ENCODE measurements at places on chromosomes 5 and 9.

DNA sequence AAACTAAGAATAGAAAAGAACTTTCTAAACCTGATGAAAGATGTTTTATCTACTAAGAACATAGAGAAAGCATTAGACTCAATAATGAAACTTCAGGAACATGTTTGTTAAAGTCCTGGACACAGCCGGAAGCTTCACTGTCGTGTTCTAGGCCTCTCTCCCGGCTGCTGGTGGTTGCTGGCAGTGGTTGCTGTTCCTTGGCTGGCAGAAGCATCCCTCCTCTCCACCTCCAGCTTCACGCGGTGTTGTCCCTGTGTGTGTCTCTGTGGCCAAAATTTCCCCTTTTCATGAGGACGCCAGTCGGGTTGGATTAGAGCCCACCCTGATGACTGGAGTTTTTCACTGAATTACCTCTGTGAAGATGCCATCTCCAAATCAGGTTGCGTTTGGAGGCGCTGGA is 6.5 kb upstream of the MED10 start:
- no peak for DNase-seq

DNA sequence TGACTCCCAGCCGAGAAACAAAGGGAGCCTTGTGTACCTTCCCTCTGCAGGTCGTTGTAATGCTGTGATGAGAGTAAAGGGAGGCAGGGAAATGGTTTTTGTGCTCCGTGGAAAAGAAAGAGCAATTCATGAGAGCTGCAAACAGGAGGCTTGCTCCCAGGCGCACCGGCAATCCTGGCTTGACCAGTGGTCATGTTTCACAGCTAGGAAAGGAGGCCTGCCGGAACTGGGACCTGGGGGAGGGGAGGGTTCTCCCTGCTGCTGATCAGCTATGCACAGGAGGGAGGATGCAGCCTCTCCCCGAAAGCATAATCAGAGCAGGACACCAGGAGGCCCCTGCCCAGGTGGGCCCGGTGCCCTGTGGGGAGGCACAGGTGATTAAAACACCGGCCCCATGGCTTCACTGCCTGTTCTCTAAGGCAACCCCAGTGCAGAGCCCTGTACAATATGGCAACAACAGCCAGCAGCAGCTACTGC is 131.3 kb downstream of the ZDHHC21 start:
- no peak for DNase-seq

DNA sequence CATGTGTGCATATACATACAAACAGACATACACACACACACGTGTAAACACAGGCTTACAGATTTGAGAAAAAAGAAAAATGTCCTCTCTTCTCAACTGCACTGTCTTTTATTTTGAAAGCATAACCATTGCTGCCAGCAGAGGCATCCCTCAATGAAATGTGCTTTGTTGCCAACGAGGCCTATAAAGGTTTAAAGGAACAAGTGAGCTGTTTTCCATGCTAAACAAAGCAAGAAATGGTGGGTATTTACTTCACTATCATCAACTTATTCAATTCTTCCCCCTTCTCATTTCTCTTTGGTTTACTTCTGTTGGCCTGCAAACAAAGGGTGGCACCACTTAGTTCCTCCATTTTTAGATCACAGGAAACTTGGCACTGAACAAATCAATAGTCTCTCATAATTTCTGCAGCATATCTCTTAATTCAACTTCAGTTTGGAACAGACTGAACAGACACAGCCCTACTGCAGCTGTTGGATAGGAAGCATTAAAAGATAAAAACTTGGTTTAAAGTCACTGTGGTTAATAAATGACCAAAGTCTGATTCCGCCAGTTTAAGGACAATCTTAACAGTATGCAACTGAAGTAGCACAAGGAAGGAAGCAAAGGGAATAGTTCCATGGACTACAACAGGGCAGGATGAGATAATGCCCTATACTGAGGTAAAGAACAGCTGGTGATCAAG is 21.7 kb downstream of the TTC33 start:
- DNase-seq = peak; percentile 28

DNA sequence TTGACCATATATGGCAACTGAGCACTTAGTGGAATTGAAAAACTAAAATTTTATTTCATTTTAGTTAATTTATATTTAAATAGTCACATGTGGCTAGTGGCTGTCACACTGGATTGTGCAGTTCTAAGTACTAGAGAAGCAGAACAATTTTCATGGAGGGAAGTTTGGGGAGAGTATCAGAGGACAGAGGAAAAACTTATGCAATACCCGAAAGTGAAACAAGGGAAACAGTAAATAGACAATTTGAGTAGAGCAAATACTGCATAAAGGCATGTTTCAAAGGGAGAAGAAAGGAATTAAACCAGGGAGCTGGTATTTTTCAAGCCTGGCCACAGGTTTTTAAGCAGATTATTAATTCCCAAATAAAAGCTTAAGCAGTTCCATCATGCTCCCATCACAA is 590.5 kb upstream of the RORB start:
- DNase-seq = peak; percentile 9

GRCh38 chr5:130397132-130397531 is 492.9 kb downstream of the CHSY3 start:
- no peak for DNase-seq

DNA sequence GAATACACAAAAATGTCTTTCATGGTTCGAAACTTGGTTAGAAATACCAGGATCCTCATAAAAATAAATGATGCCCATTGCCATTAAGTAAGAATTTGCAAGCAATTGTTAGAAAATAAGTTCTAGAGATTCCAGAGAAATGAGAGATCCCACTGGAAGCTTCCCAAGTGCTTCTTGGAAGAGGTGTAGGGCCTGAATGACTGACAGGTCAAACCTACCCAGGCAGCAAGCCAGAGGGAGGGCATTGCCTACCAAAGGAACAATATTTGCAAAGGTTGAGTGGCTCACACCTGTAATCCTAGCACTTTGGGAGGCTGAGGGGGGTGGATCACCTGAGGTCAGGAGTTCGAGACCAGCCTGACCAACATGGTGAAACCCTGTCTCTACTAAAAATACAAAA is 777.0 kb upstream of the WWC1 start:
- no peak for DNase-seq

DNA sequence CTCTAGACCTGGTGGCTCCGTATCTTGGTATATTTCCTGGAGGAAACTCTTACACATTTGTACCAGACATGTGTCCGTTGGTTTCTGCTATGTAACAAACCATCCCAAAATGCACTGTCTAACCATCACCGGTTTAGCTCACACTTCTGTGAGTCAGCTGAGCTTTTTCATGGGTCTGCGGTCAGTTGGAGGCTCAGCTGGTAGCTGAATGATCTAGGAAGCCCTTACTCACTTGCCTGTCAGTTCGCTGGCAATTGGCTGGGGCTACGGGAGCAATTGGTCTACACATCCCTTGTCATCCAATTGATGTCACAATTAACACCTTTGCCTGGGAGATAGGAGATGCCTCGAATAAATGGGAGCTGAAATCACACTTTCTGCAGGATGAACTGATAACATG is 11.6 kb upstream of the WHRN start:
- DNase-seq = peak; percentile 29

DNA sequence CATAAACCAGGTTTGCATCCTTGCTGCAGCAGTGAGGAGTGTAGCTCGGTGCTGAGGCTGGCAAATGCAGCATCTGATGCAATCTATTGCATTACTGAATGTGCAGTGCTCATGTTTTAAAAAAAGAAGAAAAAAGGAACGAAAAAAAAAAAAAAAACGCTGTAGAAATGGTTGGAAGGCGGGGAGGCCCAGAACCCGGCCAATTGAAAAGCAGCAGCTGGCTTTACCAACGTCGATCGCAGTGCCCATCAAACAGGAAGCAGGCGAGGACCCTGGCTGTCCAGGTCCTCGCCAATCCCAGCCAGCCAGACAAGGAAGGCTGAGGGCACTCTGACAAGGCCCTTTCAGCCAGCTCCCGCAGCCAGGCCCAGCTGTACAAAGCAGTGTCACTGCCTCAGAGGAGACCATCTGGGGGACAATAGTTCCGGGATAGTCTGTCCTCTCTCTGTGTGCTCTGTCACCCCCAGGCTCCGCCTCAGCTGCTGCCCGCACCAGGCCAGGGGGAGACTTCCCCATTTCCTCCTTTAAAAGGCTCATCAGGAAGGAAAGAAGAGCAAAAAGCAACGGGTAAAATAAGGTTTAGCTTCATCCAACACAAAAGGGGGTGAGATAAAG is 21.8 kb upstream of the CPEB4 start:
- DNase-seq = no peak

GRCh38 chr9:121972501-121972981 is 120.6 kb downstream of the TTLL11 start:
- DNase-seq = no peak

DNA sequence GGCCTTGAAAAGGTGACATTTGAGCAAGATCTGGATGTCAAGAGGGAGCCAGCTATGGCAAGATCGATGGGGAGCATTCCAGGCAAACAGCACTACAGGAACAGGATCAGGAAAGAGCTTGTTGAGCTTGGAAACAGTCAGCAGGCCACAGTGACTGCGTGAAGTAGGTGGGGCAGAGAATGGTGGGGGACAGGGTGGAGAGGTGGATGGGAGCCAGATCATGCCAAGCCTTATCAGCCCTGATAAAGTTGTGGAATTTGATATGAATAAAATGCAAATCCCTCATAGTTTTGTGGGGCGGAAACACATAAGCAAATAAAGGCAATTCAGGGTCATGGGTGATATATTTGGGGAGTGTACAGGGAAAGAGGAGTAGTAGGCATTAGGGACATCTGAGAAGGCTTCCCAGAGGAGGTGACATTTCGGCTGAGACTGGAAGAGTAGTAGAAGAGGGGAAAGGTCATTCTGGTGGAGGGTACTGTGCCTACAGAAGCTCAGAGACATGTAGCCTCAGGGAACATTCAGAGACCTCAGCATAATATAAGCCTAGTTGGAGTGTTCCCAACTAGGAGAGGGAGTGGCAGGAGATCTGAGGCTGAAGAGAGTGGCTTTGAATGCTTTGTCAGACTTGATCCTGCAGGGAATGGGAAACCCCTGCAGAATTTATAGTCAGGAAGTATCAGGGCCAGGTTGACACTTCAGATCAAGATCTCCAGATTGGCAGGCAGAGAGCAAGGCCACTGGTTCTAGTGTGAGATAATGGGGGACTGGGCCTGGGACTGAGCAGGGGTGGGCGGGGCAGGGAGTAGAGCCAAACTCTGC is 9.7 kb upstream of the CYSTM1 start:
- DNase-seq = no peak

GRCh38 chr5:82151662-82152061 is 126.5 kb downstream of the RPS23 start:
- peak; percentile 32 for DNase-seq

GRCh38 chr9:81083854-81084512 is 605.4 kb downstream of the TLE1 start:
- peak; percentile 58 for DNase-seq

GRCh38 chr9:38131729-38132128 is 62.7 kb upstream of the SHB start:
- no peak for DNase-seq

GRCh38 chr9:123318961-123319421 is 37.0 kb upstream of the CRB2 start:
- DNase-seq = no peak

GRCh38 chr9:2339416-2339815 is 282.2 kb upstream of the VLDLR start:
- no peak for DNase-seq

GRCh38 chr5:55541056-55541635 is 6.4 kb upstream of the PLPP1 start:
- DNase-seq = no peak

GRCh38 chr9:136409557-136410455 is 608 bp downstream of the ENTR1 start:
- peak; percentile 60 for DNase-seq

- DNase-seq = peak; percentile 18
Observed at GRCh38 chr9:33851301-33851700, 34.3 kb downstream of the UBE2R2 start.

DNA sequence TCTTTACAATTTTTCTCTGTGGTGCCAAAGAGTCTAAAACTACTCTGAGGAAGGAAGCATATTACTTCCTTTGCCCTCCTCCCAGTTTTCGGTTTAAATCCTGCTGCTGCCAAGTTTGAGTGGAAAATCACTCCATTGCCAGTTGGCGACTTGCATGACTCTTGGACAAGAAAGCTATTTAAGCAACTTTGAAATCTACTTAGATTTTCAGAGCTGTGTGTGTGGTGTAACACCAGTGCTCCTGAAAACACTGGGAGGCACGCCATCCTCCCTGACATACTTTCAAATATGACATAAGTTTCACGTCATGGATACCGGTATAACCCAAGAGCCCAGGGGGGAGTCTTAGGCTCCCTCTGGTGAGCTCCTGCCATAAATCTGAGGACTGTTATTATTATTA is 83.5 kb upstream of the RIOK2 start:
- peak; percentile 0 for DNase-seq

DNA sequence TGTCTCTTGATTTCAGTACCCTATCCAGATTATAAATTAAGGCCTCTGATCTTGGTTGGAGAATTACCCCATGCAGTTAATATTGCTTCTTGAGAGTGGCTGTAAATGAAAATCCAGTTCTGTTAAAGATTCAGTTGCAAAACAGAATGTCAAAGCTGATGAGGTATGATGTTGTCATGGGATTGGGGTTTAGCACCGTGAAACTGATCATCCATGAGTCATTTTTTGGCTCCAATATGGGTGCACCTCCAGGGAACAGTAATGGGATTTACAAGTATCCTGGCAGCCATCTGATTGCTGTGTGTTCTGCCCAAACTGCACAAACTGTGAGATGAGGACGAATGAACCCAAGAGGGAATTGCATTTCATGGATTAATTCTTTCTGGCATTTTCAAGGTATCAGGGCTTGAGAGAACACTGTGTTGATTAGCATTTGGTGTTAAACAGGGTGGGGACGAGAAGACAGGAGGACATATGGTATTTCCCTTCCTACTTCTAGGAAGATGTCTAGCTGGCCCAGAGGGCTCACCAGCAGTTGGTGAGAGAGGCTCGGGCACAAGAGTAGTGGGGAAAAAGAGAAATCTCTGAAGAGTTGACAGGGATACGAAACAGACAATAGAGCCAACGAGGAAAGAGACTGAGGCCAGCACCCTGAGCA is 214.7 kb downstream of the GAS1 start:
- DNase-seq = peak; percentile 82

- DNase-seq = no peak
Observed at GRCh38 chr9:5750569-5750968, 82.3 kb downstream of the ERMP1 start.

- DNase-seq = no peak
Observed at GRCh38 chr5:126464959-126465358, 41.8 kb downstream of the GRAMD2B start.

GRCh38 chr9:122445155-122445749 is 32.5 kb downstream of the OR1J1 start:
- peak; percentile 87 for DNase-seq

DNA sequence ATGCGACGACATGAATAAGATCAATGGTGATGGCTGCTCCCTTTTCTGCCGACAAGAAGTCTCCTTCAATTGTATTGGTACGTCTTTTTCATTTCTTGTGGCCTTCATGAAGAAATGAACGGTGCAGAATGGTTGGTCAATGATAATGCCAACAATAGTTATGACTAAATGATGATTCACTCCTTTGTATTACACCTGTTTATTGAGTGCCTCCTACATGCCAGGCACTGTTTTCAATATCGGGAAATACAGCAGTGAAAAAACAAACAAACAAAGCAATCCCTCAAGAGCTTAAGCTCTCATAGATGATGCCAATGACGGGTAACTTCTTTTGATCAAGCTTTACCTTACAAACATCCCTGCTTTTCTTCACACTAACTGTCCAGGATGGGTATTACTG is 117.7 kb downstream of the PAPPA start:
- no peak for DNase-seq

All from choroid plexus epithelial cell (primary cell).